ENCODE measurements at places on chromosomes 2 and 18.

- no peak for DNase-seq
Observed at GRCh38 chr2:22795287-22795866, 589.6 kb upstream of the KLHL29 start.

- DNase-seq, result no peak
Observed at GRCh38 chr2:20365249-20365817, 14.7 kb upstream of the PUM2 start.

GRCh38 chr2:103809941-103810441 is 1043.9 kb upstream of the POU3F3 start:
- no peak for DNase-seq

GRCh38 chr2:145736871-145737270 is 1217.0 kb upstream of the ZEB2 start:
- DNase-seq, result no peak

DNA sequence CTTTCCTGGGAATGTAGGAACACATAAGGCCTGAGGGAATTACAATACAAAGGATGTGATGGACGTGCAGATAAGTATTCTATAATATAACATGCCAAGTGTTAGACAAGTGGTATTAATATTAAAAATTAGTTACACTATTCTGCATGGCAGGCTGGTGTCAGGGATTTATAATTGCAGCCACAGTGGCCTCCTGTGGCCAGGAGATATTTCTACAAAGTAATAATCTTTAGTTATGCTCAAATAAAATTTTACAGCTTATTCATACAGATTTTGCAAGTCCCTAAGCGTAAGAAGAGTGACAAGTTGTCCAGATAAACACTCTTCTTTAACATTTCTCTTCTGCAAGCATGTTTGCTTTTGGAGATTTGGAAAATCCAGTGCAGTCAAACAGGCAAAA is 90.4 kb upstream of the CBLN2 start:
- no peak for DNase-seq

DNA sequence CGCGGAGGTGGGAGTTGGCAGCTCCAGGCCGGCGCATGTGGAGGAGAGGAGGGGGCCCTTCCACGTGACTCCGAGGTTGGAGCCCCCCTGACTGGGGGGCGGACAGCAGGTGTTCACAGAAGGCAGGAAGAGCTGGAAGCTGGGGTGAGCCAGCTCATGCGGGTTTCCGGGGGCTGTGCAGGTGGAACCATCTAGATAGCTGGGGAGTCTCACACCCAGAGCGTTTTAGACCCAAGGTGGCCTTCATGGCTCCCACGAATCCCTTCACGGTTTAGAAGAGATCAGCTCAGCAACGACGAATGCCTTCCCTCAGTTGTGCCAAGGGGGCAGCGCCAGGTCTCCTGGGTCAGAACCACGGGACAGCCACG is 740.5 kb upstream of the SALL3 start:
- DNase-seq, result no peak

DNA sequence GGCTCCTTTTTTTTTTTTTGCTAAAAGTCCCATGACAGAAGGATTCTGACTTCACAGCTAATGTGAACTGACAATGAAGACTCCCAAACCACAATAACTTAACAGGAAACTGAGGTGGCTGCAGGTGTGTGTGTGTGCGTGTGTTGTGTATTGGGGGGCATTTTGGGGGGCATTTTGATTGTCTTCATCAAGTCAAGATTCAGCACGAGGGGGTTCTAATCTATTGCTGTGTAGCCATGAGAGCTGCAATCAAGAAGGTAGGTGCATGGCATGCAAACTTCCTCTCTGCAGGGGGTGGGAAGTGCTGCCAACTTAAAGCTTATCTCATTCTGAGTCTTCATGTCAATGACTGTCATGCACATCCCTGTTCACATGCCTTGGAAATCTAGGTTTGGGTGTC is 25.2 kb downstream of the SPRED2 start:
- DNase-seq, result no peak

GRCh38 chr2:30145826-30146336 is 926 bp upstream of the YPEL5 start:
- DNase-seq, result no peak

- no peak for DNase-seq
Observed at GRCh38 chr18:40878371-40878770, 1076.7 kb upstream of the PIK3C3 start.

DNA sequence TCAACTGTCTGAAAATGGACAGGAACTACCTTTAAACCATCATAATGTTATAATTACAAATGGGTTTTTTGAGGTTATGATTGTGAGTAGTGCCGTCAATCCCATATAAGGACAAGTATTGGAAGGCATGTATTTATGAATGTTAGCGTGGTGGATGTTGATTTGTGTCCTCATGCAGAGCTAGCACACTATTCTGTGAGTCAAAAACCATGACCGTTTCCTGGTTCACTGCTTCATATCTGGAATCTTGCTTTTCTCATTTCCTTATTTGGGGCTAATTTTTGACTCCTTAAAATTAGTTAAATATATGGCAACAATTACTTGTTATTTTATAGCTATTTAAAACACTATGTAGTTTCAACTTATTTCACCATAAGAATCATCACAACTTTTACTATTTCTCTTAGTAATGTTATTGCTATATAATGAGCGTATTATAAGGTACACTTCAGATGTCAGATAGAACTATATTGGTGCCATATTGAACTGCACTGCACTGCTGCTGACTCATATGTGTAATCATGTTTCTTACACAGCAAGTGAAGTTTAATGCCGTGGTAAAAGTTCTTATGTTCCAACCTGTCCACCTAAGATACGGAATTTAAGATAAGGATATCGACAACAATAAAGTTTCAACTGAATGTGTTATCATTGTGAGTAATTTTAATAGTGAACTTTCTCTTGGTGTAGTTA is 192.8 kb downstream of the PTGR3 start:
- no peak for DNase-seq

GRCh38 chr2:157572725-157573124 is 55.9 kb downstream of the ACVR1C start:
- DNase-seq, result no peak

- peak; percentile 7 for DNase-seq
Observed at GRCh38 chr2:122755281-122755780, 999.9 kb downstream of the TSN start.

DNA sequence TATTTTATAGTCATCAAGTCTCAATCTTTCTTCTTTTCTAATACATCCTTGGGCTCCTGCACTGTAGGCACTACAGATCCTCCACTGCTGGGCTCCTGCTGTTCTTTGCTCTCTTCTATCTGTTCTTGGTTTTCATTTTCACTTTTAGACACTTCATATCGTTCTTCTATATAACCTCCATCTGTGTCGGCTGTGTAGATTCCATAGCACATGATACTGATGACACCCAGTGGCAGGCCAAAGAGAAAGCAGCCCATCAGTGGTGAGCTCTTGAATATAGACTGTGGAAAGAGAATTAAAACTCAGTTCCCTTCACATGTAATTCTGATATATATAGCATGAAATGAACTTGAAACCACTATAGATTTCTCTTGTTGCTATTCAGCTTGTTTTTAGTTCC is 38.0 kb downstream of the TMX3 start:
- DNase-seq, result no peak

- DNase-seq, result no peak
Observed at GRCh38 chr2:2254206-2254605, 76.9 kb downstream of the MYT1L start.

DNA sequence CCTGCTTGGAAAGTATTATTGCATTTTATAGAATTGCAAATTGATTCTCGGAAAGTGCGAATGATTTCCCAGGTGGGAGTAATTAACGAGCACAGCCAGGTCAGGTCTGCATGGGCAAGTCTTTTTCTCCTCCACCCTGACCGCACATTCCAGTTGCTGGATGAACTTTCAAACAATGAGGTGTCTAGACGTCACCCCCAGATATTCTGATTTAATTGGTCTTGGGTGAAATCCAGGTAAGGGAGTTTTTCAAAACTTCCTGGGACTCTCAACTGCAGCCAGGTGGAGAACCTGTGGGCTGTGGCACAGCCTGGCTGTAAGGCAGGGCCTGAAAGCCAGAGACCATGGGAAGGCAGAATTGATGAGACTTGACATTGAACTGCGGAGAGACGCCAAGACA is 15.9 kb upstream of the RNF152 start:
- no peak for DNase-seq

- DNase-seq, result no peak
Observed at GRCh38 chr18:36628435-36629137, 200.2 kb downstream of the TPGS2 start.

GRCh38 chr2:215052810-215053209 is 85.6 kb downstream of the ABCA12 start:
- DNase-seq, result no peak

- no peak for DNase-seq
Observed at GRCh38 chr2:61946666-61947065, 41.2 kb downstream of the COMMD1 start.

DNA sequence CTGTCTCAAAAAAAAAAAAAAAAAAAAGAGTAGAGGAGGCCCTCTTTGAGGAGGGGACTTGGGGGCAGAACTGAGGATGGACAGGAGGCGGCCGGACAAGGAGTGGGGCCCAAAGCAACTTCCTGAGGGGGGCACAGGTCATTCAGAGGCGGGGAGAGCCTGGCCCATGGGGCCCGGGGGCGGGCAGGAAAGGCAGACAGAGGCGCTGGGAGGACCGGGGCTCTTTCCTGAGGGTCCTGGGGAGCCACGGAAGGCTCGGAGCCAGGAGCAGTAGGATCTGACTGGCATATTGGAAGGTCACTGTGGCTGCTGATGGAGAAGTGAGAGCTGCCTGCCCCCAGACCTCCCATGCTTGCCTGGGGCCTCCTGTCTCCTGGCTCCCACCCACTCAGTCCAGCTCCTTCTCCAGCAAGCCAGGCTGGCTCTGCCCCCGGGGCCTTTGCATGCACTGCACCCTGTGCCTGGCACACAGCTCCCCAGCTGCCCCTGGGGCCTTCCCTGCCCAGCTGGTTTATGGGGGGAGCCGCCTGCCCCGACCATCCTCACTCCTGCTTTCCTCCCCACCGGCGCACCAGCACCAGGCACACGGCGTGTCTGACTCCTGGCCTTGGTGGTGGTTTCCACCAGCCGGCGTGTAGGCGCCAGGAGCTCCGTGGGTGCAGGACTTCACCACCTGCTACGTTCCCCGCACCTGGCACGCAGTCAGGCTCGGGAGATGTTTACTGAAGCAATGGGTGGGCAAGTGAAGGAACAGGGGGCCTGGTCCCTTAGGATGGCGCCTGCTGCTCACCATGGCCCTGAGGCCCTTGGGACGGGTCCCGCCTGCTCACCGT is 5.6 kb downstream of the ESPNL start:
- no peak for DNase-seq

DNA sequence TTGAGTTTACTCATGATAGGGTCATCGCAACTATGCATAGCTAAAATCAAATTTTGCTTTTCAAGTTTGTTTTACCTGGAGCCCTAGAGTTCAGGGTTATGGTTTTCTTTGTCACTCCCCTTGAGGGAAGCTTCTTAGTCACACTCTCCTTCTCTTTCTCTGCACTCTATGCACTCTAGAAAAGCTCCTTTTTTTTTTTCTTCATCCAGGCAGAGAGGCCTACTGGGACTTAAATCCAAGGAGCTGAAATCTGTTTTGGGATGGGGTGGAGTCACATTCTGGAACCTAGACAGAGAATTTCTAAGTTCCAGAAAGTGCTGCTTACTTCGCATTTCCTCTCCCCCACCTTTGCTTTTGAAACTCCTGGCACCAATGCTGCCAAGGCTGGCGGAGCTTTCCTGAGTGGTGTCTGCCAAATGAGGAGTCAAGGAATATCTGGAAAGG is 19.1 kb upstream of the IL18R1 start:
- DNase-seq, result no peak

GRCh38 chr2:167490455-167490854 is 602.2 kb downstream of the XIRP2 start:
- no peak for DNase-seq

GRCh38 chr18:63872586-63872985 is 14.9 kb upstream of the SERPINB2 start:
- DNase-seq, result no peak
